ENCODE measurements at places on chromosomes 3 and 15.
A peak's percentile ranks its signal among the peaks of the same experiment; 100 is the strongest.

DNA sequence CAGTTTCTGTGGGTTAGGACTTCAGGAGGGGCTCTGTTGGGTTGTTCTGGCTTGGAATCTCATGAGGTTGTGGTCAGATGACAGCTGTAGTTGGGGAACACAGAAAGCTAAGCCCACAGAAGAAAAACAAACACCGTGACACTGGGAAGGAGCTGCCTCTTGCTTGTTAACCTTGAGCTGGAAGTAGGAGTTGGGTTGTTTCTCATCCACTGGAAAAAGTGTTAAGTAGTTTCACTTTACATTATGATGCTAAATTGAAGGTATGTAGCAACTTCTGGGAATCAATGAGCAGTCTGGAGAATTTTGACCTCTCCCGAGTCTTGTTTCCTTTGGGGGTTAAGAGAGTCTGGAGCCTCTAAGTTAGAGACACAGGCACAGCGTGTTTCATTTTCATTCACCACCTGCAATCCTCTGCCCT, 20.4 kb downstream of the HACD3 start:
- DNase-seq: no peak

GRCh38 chr3:123325766-123326256, 123.1 kb downstream of the ADCY5 start:
- no peak for DNase-seq

DNA sequence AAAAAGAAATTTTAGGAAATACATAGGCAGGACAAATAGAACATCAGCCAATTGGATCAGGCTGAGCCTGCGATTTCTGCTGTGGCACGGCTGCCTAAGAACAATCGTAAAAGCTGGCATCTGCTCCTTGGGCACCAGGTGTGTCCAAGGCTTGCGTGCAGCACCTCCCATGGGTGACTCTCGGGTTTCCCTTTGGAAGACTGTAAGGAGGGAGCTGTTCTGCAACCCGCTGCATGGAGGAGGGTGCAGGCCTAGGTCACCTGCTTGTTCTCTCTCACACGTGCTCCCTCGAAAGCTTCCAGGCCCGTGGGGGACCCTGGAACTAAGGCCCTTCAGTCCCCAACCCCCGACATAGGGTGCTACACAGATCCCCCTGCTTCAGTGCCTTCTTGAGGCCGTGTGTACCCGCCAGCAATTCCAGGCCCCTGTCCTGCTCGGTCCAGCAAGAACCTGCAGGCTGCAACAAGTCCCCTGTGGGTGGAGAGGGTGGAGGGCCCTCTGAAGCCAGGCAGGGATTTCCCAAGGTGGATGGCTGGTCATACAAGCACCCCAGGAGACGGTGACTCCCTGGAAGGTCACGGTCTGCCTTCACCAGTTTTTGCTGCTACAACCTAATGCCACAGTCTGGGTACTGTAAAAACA, 3.4 kb downstream of the GP9 start:
- no peak for DNase-seq

- DNase-seq: no peak
Measured at GRCh38 chr15:45454814-45455213, 67.7 kb downstream of the SLC30A4 start.

- DNase-seq: no peak
Measured at GRCh38 chr3:53554559-53555067, 60.2 kb downstream of the CACNA1D start.

GRCh38 chr3:140097874-140098635, 163.1 kb downstream of the CLSTN2 start:
- DNase-seq: no peak

DNA sequence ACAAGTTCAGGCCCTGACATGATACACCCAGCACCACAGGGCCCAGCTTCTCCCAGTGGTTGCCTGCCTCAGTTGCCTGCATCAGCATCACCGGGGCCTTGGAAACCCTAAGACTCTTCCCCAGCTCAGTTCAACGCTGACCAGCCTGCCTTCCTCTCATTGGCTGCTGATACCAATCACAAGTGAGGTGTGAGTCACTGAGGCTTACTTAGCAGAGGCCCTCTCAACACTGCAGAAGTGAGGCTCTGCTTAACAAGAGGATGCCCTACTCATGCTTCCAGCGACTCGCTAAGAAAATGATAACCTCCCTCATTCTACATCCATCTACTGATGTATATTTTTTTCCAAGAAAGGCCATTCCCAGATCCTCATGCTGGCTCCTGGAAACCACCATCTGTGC, 151.9 kb downstream of the ADAMTS17 start:
- DNase-seq: no peak

DNA sequence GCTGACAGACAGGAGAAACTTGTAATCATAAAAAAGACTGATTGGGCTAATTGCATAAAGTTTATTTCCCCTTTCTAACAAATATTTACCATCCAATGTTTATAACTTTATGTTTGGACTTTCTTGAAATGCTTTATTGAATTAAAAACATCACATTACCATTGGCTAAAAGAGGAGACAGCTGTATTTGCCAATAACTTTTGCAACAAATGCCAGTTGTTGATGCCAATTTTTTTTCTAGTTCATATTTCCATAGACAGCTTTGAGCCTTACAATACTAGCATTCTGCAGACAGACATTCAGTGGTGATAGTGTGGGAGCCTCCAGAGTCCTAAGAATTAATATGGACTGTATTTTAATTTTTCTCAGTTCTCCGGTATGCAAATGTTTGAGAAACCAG, 198.4 kb downstream of the ADAMTS17 start:
- DNase-seq: no peak

- no peak for DNase-seq
Measured at GRCh38 chr15:85551221-85551832, 170.9 kb downstream of the AKAP13 start.

GRCh38 chr3:7865611-7866010, 636.0 kb upstream of the LMCD1 start:
- DNase-seq: no peak

DNA sequence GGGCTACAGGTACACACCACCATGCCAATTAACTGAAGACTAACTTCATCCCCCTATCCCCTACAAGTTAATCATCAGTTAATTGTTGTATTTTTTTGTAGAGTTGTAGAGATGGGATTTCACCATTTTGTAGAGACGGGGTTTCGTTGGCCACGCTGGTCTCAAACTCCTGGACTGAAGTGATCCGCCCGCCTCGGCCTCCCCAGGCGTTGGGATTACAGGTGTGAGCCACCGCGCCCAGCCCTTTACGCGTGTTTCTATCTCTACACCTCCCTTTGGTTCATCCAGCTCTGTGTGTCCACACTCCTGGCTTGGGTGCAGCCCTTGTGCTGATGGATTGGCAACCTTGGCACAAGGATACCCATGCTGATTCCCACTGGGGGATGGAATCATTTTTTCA, 258.8 kb downstream of the FAM43A start:
- no peak for DNase-seq

GRCh38 chr3:183324083-183324482, 71.0 kb downstream of the B3GNT5 start:
- no peak for DNase-seq

DNA sequence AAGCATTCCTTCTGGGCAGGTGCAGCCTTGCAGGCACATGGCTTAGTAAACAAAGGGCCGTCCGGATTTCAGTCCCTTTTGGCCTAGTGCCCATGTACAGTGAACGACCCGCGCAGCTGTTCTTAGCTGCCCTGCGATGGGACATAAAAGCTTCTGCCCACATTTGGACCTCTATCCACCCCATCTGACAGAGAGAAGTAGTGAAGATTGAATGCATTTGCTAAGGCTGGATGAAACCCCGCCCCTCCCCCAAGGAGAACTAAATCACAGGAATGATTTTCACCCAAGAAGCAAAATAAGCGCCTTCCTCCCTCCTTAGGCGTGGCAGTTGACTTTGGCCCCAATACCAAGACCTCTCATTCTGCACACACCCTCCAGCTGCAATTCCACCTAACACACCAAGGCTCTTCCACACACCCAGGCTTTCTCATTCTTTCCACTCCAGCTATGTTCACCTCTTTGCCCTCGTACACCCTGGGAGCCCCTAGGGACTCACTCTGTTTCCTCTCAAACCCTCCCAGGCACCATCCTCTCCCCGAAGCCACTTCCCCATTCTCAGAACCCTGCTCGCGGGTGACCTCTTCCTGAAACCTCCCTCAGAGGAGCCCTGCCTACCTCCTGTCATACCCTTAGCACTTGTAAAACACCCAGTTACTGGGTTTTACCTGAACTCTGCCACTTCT, 14.1 kb upstream of the HRH1 start:
- DNase-seq: no peak

GRCh38 chr15:95872366-95872771, 458.1 kb upstream of the NR2F2 start:
- DNase-seq: no peak

GRCh38 chr3:147380977-147381376, 25.4 kb downstream of the ZIC4 start:
- DNase-seq: no peak

GRCh38 chr3:43073116-43073835, 32.6 kb downstream of the POMGNT2 start:
- no peak for DNase-seq

GRCh38 chr3:124886168-124887056, 753 bp downstream of the ITGB5 start:
- no peak for DNase-seq

- DNase-seq: no peak
Measured at GRCh38 chr3:143731320-143731719, 116.9 kb downstream of the SLC9A9 start.

GRCh38 chr15:101625980-101626379, 26.2 kb downstream of the TM2D3 start:
- no peak for DNase-seq

- DNase-seq: peak; percentile 33
Measured at GRCh38 chr3:178900029-178900646, 171.5 kb downstream of the ZMAT3 start.

DNA sequence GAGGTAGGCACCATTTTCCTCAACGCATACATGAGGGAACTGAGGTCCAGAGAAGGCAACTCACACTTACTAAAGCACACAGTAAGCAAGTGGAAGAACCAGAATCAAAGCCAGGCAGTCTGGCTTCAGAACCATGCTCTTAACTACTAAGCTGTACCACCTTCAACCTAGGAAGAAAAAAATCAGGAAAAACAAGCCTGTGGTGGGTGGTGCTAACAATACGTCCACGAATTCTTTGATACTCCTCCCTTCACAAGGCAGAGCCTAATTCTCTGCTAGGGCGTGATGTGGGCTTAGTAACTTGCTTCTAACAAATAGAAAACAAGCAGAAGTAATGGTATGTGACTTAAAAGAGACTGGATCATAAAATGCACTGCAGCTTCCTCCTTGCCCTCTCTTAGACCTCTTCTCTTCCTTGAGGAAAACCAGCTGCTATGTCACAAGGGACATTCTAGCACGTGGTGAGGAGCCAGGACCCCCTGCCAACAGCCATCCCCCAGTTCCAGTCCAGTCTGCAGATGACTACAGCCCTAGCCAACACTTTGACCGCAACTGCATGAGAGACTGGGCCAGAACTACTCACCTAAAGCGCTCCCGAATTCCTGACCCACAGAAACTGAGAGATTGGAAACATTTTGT, 36.9 kb downstream of the HACD2 start:
- DNase-seq: no peak

DNA sequence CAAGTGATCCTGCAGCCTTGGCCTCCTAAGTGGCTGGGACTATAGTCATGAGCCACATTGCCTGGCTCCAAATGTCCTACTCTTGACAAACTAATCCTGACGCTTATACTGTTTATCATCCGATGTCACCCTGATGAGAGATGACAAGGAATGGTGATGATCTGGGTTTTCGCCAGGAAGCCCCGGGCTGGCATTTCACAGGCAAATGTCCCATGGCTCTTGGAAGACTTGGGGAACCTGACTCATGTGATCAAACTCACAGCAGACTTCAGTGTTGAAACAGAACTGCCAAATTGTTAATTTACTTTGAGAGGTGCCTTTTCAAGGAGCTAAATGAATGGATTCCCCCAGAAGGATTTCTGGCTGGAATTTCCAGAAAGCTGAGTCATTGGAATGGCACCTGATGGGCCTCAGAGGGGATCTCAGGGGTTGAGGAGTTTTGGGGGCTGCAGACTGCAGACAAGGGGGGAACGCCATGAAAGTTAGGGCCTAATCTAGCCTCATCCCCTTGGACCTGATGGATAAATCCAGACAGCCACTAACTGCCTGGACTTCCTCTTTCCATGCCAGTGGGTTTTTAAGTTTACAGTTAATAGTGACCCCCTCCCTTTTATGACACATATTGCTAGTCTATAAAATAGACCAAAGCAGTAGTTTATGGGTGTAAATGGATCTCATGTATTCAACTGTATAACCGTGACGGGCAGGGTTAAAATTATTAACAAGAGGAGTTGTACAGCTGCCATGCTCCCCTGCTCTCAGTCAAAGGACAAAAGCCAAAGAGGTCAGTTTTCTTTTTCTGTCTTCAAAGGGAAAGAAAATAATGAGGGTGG, 146.6 kb downstream of the CHSY1 start:
- DNase-seq: no peak

- no peak for DNase-seq
Measured at GRCh38 chr3:9115336-9115735, 134.1 kb downstream of the SRGAP3 start.

GRCh38 chr15:96338766-96339618, 8.5 kb downstream of the NR2F2 start:
- no peak for DNase-seq

- DNase-seq: no peak
Measured at GRCh38 chr3:72437661-72438406, 410.4 kb downstream of the SHQ1 start.

- no peak for DNase-seq
Measured at GRCh38 chr15:34470091-34470490, 32.5 kb upstream of the GOLGA8A start.

GRCh38 chr3:71066849-71067261, 516.7 kb downstream of the FOXP1 start:
- no peak for DNase-seq

DNA sequence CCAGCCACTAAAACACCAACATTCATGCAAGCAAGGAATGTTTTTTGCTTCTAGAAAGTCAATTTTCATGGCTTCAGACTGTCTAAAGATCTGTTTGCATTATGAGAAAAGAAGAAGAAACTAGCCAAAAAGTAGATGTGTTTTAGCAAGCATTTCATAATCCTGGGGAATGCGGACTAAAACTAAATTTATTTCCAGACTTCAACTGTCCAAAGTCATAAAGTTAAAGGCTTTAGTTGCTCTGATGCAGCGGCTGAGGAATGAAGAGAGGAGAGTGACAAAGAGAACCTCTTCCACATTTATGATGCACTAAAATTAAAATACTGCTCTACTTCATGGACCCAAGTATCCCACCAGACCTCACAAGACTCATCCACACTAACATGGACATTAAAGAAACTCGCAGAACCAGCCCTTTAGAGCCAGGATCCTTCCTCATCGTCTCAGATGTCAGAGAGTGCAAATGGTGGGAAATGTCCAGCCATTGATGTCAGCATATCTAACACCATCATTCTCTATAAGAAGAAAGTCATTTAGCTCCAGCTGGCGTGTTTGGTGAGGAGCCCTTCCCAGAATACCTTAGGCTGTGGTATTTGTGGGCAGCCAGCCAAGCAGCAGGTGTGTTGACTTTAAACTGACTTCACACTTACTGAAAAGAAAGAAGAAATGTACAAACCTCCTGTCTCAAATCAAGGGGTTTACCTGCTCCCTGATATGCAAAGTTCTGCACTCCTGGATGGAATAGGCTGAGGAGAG, 17.4 kb downstream of the FYCO1 start:
- DNase-seq: peak; percentile 42

- DNase-seq: no peak
Measured at GRCh38 chr15:92438471-92438870, 44.8 kb downstream of the ST8SIA2 start.

DNA sequence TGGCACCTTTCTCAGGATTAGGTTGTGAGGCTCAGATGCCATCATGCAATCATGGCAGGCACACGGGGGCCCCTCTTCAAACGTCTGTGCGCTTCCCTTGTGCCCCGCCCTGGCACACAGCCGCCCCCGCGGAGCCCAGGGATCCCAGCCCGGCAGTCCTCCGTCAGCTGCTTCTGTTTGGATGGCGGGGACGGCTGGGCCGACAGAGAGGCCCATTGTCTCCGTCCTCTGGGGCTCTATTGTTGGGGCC, 849 bp upstream of the HDAC11 start:
- DNase-seq: no peak

Data from NCI-H187 treated with DMSO at 0.1 percent for 48 hours (cell line).